ENCODE measurements at places on chromosomes 16 and 17. TPM values are rescaled to one million over a fixed set of nuclear protein-coding genes. Genes with fewer than 3 reads are reported as not detected.

GRCh38 chr17:16923097-16923903, 48.6 kb downstream of the TNFRSF13B start:
- H3K36me3 ChIP-seq, result no peaks in the 10 kb centered on the region
- no peak overlapping the region for H3K27ac ChIP-seq
- no peak overlapping the region for H3K4me3 ChIP-seq

DNA sequence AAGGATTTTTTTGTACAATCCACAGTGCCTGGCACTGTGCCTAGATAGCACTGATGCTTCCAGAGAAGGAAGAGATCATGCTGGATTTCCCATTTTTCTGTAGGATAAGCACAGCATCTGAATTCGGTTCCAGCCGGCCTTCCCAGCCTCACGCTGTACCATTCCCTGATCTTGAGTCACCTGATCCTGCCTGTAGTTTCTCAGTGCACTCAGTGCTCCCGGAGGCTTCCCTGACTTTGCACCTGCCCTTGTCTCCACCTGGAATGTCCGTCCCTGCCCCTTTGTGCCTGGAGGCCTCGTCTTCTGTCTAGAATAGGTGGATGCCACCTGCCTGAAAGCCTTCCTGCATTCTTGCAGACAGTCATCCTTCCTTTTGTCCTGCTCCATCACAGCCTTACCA, 179.9 kb downstream of the CCDC182 start:
- H3K4me1 ChIP-seq, result peaks cover 9% of the 10 kb centered on the region
- H3K27me3 ChIP-seq, result no peaks in the 10 kb centered on the region
- DNase-seq, result no peak
- H3K27ac ChIP-seq, result no peak overlapping the region
- H3K36me3 ChIP-seq, result no peaks in the 10 kb centered on the region
- no peak overlapping the region for H3K4me3 ChIP-seq

DNA sequence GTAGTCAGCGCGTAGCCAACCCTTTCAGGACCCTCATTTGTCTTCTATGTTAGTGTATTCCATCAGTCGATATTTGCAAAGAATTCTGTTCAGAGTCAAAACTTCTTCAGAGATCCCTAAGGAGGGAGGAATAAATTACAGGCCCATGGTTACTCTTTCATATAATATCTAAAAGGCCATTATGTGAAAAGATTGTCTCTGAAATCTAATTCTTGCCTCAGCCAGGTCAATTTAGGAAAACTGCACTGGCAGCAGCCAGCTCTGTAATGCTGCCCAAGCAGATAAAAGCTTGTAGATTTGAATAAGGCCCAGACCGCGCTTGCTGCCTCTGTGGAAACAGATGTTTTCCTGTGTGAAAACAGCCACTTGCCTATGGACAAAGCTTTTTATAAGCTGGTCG, 379.8 kb downstream of the CNTNAP4 start:
- no peaks in the 10 kb centered on the region for H3K27me3 ChIP-seq
- H3K36me3 ChIP-seq, result no peaks in the 10 kb centered on the region
- H3K4me3 ChIP-seq, result no peak overlapping the region
- H3K27ac ChIP-seq, result no peak overlapping the region

DNA sequence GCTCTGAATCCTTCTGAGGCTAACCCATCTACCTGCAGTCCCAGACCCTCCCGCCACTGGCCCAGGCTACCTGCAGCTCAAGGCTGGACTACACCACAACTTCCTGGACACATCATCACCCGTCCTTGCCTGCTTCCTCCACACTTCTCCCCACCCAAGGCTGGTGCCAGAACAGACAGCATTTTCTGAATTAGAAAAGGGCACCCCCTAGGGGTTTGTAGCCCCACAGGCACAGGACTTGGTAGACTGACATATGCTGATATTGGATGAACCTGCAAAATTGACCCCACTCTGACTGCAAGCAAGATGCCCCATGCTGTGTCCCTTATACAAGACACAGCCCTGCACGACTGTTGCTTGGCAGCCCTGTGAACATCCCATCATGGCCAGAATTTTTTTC, 271.5 kb upstream of the C16orf82 start:
- DNase-seq, result peak; percentile 22
- peaks cover 7% of the 10 kb centered on the region for H3K4me1 ChIP-seq
- H3K4me3 ChIP-seq, result no peak overlapping the region
- peaks cover 9% of the 10 kb centered on the region for H3K27me3 ChIP-seq
- no peaks in the 10 kb centered on the region for H3K36me3 ChIP-seq

HSD11B2 gene
- 1.7 TPM for total RNA-seq

DNA sequence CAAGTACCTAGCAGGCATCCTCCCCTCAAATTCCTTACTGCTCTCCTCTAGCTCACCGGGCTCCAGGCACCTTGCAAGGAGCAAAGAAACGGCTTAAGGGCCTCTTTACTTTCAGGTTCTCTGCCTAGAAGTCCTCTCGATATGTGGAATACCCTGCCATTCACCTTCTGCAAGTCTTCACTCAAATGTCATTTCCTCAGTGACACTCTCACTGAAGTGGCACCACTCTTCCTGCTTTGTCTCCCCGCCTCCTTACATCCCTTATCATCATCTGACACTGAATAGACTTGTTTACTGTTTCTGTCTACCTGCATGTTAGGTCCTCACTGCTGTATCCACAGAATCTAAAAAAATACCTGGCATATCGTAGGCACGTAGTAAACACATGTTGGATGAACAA, 947 bp downstream of the SLC7A6OS start:
- DNase-seq, result no peak
- peak overlapping the region; percentile 91 for H3K4me3 ChIP-seq
- H3K4me1 ChIP-seq, result peaks cover 24% of the 10 kb centered on the region
- H3K36me3 ChIP-seq, result peaks cover 38% of the 10 kb centered on the region
- H3K27ac ChIP-seq, result peak overlapping the region; percentile 83

All from activated T-helper 2 cell treated with anti-CD3 and anti-CD28 coated beads, Interferon-gamma antibody, Interleukin-2, Interleukin-4, amounts not matched to agents 10 μg/mL and 5 μg/mL and 100 μg/mL, durations not matched to agents 14 hours and 24 hours and 36 hours (primary cell).